ENCODE measurements at places on chromosomes 7 and 10. TPM values are rescaled to one million over a fixed set of nuclear protein-coding genes. Genes with fewer than 3 reads are reported as not detected.

DNA sequence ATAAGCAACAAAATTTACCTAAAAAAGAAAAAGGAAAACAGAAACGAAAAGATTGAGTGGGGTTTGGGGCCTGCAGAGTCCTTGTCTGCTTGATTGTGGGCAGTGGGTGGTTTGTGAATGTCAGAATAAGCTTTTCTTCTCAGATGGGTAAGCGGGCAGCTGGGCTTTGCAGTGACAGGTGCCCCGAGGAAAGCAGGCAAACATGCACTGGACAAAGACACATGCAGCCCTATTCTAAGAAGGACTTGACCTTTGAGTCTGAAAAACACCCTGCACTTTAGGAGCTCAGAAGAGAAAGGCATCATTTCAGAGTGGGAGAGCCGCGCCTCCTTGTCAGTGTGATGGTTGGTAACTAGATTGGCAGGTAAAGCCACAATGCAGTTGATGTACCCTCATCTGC, 562.7 kb downstream of the PTPRN2 start:
- no peak for DNase-seq
- H3K27ac ChIP-seq: no peak overlapping the region
- H3K4me3 ChIP-seq: no peak overlapping the region
- H3K27me3 ChIP-seq: no peaks in the 10 kb centered on the region
- no peaks in the 10 kb centered on the region for H3K36me3 ChIP-seq

DNA sequence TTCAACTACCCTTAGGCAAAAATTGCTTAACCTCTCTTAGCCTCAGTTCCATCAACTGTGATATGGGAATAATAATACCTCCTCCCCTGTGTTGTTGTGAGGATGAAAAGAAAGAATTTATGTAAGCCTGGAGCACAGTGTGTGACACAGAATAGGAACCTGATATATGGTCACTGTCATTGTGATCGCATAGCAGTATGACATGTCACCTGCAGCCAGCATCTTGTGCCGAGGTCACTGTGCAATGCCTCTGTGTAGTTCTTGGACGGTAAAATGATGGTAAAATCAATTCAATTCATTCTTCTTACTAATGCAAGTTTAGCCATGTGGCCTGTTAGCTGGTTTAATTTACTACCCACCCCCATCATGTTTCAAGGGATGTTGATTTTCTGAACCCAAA, 54.6 kb upstream of the GPR158 start:
- no peaks in the 10 kb centered on the region for H3K36me3 ChIP-seq
- no peaks in the 10 kb centered on the region for H3K27me3 ChIP-seq
- H3K4me1 ChIP-seq: no peaks in the 10 kb centered on the region
- no peak overlapping the region for H3K4me3 ChIP-seq
- DNase-seq: no peak
- H3K27ac ChIP-seq: no peak overlapping the region

DNA sequence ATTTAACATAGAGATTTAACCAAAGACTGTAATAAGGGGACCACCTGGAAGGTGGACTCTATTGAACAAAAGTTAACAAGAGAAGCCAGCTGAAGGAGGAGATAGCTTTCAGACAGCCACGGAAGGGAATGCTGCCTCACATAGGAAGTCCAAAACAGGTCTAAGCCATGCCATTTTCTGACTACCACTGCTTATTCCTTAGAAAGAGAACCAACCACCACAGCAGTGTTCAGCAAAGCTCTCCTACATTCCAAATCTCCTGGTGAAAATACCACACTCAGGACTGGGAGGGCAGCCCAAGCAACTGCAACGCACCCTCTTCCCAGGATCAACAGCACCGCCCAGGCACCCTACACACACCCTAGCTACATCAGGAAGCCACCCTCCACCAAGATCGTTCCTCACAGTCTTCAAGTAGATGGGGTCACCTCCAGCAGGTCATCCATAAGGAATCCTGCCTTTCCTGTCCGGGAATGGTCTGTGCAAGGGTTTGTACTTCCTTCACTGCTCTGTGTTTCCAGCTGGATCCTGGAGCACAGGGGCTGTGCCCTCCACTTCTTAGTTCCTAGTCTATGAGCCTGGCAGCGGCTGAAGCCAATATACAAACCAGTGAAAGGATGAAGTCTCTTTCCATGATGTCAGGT, 2.5 kb downstream of the KIAA1549 start:
- H3K36me3 ChIP-seq: no peaks in the 10 kb centered on the region
- peaks cover 23% of the 10 kb centered on the region for H3K4me1 ChIP-seq
- H3K4me3 ChIP-seq: no peak overlapping the region
- no peak overlapping the region for H3K27ac ChIP-seq
- no peak for DNase-seq

ASB10 gene
- not detected for polyA plus RNA-seq

C10orf105 gene
- 0.85 TPM for polyA plus RNA-seq

All from cardiac muscle cell (in vitro differentiated cells and primary cell).